ENCODE measurements at places on chromosomes 3 and 15.

GRCh38 chr3:192727032-192727847 is at the start of gene FGF12:
FGF12 (minus strand) TSS chr3:192727541.
- peak; percentile 71 for DNase-seq

DNA sequence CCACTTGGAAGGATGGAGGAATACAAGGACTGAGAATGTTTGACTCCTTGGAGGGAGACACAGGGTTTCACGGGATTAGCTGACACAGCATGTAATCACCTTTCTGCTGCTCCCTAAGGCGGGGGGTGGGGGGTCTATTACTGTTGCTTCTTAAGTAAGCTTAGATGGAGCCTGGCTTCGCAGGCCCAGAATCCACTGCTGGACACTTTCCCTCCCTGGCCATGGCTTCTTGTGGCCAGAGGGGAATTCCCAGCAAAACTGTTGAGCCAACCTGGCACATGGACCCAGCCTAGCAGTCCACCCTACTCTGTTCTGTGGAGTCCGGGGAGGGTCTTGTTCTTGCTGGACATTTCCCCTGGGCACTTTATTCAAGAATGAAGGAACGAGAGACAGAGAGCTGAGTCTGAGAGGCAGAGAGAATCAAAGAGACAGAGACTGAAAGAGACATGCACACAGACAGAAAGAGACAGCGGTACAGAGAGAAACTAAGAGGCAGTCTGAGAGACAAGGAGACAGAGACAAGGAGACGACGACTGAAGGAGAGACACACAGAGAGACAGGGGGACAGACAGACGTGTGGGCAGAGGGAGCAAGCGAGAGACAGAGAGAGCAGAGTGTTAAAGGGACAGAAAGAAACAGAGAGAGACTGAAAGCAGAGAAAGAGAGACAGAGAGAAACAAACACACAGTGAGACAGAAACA is 55.6 kb upstream of the DLG1 start:
- no peak for DNase-seq

DNA sequence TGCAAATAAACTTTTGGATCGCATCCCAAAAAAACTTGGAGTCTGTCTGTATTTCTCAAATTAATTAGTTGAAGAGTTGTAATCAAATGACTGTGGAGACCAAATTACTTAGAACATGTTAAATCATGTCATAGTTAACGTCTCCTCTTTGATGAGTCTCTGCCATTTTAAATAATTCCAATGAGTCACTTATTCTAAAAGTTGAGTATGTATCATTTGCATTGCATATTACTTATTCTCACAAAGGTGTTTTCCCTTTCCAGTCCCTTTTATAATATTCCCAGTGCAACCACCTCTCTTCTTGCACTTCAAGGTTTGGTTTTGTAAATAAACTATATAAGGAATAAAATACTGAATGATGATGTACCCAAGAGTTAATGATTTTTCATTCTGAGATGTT is 36.0 kb upstream of the MBNL1 start:
- no peak for DNase-seq

GRCh38 chr15:29678504-29679034 is 143.7 kb downstream of the TJP1 start:
- no peak for DNase-seq

DNA sequence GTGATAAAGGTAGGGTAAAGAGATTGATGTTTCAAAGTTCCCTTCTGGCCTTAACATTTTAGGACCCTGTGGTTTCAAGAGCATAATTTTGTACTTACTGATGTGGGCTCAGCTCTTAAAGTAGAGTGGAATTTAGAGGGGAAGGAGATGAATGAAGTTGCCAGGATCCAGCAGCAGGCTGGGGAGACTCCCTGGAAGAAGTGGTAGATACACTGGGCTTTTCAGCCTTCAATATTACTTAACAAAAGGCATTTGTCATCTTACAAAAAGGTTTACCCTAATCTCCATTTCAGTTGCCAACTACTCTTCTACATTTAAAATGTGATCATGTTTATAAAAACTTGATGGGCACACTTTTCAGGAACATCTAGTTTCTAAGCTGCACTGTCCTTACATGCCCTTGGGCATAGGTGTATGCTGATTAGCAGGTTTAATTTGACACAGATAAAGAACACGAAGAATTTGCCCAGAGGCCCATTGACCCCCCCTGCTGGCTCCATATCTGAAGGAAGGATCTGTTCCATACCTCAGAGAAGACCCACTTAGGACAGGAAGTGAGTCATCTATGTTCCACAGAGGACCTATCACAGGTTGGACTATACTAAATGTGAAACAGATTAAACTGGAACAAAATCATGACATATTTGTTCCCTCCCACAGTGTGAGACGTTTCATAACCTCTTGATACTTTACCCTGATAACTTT is 93.0 kb upstream of the LPP start:
- no peak for DNase-seq

DNA sequence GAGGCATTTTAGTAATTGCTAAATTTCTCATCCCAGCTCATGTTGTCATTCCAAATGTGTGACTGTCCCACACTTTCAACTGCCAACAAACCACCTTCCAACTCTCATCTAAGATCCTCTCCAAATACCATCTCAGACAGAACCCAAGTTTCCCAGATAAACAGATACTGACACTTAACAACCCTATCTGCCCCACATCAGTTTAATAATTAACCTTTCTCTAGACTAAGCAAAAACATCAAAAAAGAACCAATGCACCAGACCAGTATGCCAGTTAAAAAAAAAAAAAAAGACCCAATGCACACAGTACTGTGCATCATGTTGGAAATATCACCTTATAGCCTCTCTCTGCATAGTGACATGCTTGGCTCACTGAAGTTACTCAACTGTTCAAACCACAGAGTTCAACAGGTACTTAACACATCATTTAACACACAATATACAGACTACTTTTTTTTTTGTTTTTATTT is 5.5 kb downstream of the SFMBT1 start:
- DNase-seq = no peak

DNA sequence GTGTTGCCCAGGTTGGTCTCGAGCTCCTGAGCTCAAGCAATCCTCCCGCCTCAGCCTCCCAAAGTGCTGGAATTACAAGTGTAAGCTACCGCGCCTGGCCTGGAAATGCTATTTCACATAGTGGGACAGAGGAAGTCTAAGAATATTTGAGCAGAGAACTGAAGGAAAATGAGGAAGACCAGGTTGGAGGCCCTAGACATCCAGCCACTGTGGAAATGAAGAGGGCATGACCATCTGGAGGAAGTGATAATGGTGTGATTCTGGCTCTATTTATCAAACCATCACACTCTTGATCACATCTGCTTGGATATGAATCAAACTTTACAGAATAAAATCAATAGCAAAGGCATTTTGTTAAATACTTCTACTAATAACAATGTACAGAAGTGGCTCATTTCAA is 65.9 kb upstream of the ARHGEF3 start:
- no peak for DNase-seq

GRCh38 chr3:50464569-50464968 is 38.9 kb downstream of the CACNA2D2 start:
- DNase-seq = no peak

DNA sequence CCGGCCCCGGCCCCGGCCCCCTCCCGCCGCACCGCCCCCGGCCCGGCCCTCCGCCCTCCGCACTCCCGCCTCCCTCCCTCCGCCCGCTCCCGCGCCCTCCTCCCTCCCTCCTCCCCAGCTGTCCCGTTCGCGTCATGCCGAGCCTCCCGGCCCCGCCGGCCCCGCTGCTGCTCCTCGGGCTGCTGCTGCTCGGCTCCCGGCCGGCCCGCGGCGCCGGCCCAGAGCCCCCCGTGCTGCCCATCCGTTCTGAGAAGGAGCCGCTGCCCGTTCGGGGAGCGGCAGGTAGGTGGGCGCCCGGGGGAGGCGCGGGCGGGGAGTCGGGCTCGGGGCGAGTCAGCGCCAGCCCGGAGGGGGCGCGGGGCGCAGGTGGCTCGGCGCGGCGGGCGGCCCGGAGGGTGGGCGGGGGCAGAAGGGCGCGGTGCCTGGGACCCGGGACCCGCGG is 352 bp downstream of the CHRD start:
- no peak for DNase-seq

DNA sequence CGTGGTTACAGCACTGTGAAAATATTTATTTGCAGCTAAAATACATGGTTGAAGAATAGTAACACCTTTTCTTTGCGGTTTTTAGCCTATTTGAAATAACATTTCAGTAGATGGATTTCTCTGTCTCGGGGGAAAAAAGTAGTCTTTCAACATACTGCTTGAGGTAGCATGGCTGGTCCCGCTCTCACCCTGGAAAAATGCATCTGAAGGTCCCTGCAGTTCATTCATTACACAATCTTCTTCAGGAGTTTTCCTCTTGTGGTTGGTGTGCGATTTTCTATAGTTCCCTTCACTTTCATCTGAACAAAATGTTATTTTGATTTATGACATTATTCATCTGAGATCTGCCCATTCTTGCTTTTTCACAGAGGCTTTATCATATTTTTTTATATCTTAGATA is 75.9 kb downstream of the STRIT1 start:
- DNase-seq = no peak

DNA sequence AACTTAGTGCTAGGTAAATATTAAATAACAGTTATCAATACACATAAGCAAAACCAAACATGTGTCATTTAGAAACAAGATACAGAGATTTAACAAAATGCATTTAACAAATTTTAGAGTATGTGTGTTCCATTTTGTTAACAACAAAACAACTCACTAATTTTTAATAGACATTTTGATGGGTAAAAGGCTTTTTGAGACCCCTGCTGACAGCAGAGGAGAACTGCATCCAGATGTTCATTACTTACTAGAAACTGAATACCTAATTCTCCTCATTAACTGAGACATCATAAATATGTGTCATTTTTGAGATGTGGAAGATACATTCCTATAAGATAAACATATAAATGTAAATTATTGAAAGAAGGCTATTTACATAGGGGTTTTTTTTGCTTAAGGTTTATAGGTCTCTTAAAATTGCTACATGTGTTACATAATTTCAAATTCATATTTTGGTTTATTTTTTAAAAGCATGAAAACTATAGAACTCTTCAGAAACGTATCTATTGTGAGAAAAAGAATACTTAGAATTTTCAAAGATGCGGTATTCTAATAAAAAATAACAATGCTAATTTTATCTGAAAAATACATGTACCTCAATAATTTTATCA is 1009.8 kb downstream of the TUSC7 start:
- no peak for DNase-seq

DNA sequence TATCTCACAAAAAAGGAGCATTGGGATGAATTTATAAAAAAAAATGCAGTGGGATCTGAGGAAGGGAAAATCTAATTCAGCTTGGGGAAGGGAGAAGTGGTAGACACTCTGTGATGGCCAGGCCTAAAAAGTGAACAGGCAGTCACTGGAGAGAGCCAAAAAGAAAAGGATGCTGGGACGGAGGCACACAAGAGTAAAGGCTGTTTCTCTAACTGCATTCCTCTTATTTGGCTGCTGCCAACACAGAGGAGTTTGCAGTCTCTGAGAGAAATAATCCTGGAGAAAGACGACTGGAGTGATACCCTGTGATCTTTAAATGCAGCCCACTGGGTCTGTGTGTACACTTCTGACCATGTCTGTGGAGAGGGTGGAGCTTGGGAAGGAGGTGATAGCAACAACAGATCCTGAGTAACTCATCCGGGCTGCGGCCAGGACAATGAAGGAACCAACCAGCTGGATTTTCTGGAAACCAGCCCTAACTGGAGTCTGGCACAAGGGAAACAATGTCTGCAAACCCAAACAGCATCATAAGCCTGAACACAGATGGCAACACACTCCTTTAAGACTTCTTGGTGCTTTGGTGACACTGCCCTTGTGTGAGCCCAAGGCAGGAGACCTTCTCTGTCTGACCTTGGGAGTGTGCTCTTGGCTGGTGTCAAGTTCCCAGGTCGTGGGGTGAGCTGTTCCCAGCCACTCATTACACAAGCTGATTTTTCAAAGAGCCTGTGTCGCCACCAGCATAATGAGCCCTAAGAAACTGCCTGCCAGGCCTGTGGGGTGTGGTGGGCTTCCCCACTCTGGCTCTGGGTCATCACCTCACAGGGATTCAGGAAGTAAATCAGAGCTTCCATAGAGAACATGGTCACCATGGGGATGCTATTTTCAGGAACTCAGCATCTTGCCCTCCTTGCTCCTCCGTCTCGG is 8.0 kb downstream of the FYCO1 start:
- DNase-seq = no peak

DNA sequence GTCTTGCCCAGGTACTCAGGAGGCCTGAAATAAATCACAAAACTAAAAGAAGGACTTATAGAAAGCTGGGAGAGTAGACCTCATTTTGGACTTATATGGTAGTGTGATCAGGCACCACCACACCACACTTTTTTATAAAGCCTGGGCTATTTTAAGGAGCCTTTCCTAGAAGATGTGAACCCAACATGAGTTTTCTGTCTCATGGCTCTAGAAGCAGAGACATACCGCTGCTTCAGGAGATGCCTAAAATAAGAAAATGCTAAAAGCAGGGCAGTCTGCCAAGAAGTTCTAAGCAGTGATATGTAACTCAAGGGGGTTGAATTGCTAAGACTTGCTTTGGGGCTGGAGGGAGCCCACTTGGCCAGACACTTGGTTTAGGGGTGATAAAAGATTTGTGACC is 49.6 kb downstream of the SUMF1 start:
- DNase-seq = no peak

DNA sequence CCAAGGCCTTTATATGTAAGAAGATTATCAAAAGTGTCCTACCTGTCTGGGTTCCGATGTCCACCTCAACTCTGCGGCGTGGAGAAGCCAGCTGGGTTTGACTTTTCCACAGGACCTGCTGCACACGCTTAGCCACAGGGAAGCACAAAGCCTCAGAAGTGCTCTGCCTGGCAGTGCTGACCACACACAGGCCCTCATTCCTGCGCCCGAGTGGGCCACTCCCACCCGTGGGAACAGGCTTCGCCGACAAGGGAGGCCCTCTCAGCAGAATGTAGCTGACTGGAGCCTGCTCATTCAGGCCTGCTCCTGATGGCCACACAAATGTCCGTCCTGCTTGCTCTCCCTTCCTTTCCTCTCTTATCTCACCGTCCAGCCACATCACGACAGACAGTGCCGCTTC is 221.4 kb upstream of the LRRN1 start:
- DNase-seq = no peak

DNA sequence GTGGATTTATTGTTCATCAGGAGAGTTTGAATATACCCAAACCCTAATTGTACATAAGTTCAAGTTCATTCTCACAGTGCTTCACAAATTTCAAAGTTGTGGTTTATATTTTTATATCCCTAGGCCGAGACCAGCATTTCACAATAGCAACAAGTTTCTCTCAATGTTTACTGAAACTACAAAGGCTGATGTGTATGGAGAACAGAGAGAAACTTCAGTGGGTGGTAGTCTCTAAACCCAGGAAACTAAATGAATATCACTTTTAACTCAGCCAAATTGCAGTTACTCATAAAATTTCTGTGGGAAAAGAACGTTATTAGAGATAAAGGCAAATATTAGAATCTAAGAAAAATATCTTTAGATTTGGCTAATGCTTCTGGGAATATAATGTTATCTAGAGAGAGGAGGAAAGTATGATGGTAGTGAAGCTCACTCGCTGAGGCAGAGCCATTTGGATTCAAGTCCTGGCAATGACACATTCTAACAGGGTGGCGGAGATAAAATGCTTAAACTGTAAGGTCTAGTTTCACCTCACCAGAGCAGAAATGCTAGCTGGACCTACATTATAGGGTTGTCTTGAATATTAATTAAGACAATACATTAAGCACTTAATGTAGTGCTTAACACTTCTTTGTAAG is 514.8 kb downstream of the EPHA3 start:
- no peak for DNase-seq

GRCh38 chr15:52699457-52699856 is 20.3 kb upstream of the ATOSA start:
- DNase-seq = no peak

- no peak for DNase-seq
Measured at GRCh38 chr3:84963137-84963536, 4.3 kb downstream of the CADM2 start.

Data from right renal pelvis (tissue), 4 donors.